ENCODE measurements at places on chromosomes 12 and 14. TPM values are rescaled to one million over a fixed set of nuclear protein-coding genes. Genes with fewer than 3 reads are reported as not detected.

The TROAP gene
- 50.1 TPM for total RNA-seq

The AQP2 gene
- total RNA-seq, result not detected

The KRT8 gene
- 7.0 TPM for total RNA-seq

- H3K4me3 ChIP-seq, result no peak overlapping the region
- H3K27ac ChIP-seq, result no peak overlapping the region
- no peaks in the 10 kb centered on the region for H3K27me3 ChIP-seq
Observed at GRCh38 chr12:16027002-16027401, 115.9 kb downstream of the DERA start.

DNA sequence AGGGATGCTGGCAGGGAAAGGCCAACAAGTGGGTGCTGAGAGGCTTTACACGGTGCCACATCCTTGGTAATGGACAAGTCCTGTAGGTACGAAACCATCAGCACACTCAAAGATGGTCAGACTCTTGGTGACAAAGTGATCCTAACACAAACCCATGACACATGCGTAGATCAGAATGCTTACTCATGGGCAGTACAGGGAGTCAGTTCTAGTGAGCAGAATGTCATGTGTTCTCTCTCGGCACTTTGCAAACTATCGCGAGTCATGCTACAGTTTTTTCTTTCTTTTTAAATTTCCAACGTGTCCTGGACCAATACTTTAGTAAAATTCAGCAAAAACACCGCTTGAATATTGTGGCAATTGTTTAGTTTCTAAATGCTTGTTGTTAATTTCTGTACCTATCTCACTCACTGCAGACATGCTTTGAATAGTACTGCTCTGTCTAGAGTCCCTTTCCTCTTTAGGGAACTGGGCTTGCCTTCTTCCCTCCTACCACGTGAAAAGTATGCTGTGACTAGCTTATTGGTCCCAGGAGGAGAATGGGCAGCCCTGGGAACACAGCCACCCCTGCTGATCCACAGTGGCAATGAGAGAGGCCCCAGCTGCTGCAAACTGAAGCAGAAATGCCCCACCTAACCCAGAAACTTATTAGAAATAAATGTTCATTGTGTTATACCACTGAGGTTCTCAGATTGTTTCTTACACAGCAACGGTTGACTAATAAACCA lies 62.4 kb downstream of the UBR7 start:
- no peak overlapping the region for H3K27ac ChIP-seq
- no peaks in the 10 kb centered on the region for H3K27me3 ChIP-seq
- H3K36me3 ChIP-seq, result 0 out of 2 replicates have a peak, but pooled peaks cover 2% of the 10 kb centered on the region
- DNase-seq, result peak; percentile 15
- no peak overlapping the region for H3K4me3 ChIP-seq

- H3K4me3 ChIP-seq, result no peak overlapping the region
- peaks cover 24% of the 10 kb centered on the region for H3K4me1 ChIP-seq
- no peaks in the 10 kb centered on the region for H3K27me3 ChIP-seq
- H3K27ac ChIP-seq, result peak overlapping the region; percentile 78
Observed at GRCh38 chr12:93616584-93617101, 44.2 kb downstream of the SOCS2 start.

All from SJSA1 (cell line).